ENCODE measurements at places on chromosomes 12 and 14. TPM values are rescaled to one million over a fixed set of nuclear protein-coding genes. Genes with fewer than 3 reads are reported as not detected.

DNA sequence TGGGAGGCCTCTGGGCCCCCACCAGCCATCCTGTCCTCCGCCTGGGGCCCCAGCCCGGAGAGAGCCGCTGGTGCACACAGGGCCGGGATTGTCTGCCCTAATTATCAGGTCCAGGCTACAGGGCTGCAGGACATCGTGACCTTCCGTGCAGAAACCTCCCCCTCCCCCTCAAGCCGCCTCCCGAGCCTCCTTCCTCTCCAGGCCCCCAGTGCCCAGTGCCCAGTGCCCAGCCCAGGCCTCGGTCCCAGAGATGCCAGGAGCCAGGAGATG, 729 bp upstream of the GAPDH start:
- peak; percentile 76 for DNase-seq

- DNase-seq, result no peak
These were observed 200.9 kb downstream of the APAF1 start for GRCh38 chr12:98845957-98846356.

DNA sequence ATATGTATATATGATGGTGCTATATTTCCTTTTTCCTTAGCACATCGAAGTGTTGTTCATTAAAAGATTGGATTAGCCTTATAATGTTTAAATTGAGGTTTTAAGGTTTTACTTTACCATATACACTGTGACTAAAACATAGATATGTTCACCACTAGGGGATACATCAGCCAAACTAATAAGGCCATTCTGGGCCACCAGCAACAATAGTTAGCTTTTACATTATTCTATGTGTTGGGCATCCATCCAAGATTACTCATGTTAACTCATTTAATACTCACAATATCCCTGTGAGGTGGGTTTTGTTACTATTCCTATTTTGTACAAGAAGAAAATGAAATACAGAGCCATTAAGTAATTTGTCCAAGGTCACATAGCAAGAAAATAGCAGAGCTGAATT, 202.6 kb upstream of the AVPR1A start:
- DNase-seq, result no peak

GRCh38 chr14:74519316-74520074, 25.9 kb downstream of the ISCA2 start:
- no peak for DNase-seq

SYNJ2BP gene
- polyA plus RNA-seq, result 11.6 TPM
